ENCODE measurements at places on chromosomes 5 and 9. TPM values are rescaled to one million over a fixed set of nuclear protein-coding genes. Genes with fewer than 3 reads are reported as not detected.

Gene PCDHGB6
- polyA plus RNA-seq: 6.8 TPM

Gene CDO1
- 24.5 TPM for polyA plus RNA-seq

Gene PCDHB8
- 3.1 TPM for polyA plus RNA-seq

Gene PCDHB9
- polyA plus RNA-seq: 3.4 TPM

Gene TMOD1
- 1.4 TPM for polyA plus RNA-seq

Gene FAM221B
- polyA plus RNA-seq: 0.12 TPM

Gene MEGF9
- polyA plus RNA-seq: 17.9 TPM

Gene CPEB4
- 32.6 TPM for polyA plus RNA-seq

Gene PCDHAC2
- 0.71 TPM for polyA plus RNA-seq

Gene RNF145
- 98.8 TPM for polyA plus RNA-seq

Gene FYB1
- 4.8 TPM for polyA plus RNA-seq

Gene SLC6A7
- polyA plus RNA-seq: 0.17 TPM

Gene ECM2
- polyA plus RNA-seq: 10.5 TPM

Gene ZDHHC11B
- polyA plus RNA-seq: 9.2 TPM

Gene PCDHGB3
- 2.5 TPM for polyA plus RNA-seq

Gene LHX2
- 0.21 TPM for polyA plus RNA-seq

Gene WWC1
- 99.8 TPM for polyA plus RNA-seq

Gene GFPT2
- 3.8 TPM for polyA plus RNA-seq

DNA sequence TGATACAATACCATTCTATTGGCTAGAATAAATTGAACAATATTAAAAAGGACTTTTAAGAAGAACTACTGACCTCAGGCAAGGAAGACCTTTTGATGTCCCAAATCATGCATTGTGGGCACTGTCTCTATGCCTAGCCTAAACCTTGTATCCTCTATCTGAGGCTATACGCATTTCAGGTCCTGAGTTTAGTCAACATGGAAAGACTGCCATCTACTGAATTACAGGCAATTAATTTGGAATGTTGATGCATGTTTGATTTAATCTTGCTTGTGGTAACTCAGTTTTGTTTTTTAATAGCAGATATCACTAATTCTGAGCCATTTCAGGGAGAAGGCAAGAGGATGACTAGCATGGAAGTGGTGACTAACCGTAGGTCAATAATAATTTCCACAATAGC is 585.3 kb upstream of the CCNG1 start:
- DNase-seq: no peak

DNA sequence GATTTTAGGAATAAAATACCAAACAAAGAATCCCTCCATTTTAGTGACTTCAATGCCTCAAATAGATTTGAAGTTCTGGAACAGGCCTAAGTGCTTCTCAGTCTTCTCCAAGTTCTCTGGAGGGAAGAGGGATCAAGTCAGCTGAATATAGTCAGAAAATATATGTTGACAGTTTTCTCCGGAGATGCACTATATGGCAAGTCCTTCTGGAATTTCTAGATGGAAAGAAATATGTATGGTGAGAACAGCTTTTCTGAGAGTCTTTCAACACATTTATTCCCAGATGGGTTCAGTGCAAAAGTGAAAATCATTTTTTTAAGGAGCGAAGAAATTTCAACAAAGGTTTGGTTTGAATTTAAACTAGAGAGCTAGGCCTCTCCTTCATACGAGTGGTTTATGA is 317.4 kb upstream of the SLC30A5 start:
- DNase-seq: no peak

GRCh38 chr5:137328463-137328862 is 170.7 kb downstream of the SPOCK1 start:
- no peak for DNase-seq

DNA sequence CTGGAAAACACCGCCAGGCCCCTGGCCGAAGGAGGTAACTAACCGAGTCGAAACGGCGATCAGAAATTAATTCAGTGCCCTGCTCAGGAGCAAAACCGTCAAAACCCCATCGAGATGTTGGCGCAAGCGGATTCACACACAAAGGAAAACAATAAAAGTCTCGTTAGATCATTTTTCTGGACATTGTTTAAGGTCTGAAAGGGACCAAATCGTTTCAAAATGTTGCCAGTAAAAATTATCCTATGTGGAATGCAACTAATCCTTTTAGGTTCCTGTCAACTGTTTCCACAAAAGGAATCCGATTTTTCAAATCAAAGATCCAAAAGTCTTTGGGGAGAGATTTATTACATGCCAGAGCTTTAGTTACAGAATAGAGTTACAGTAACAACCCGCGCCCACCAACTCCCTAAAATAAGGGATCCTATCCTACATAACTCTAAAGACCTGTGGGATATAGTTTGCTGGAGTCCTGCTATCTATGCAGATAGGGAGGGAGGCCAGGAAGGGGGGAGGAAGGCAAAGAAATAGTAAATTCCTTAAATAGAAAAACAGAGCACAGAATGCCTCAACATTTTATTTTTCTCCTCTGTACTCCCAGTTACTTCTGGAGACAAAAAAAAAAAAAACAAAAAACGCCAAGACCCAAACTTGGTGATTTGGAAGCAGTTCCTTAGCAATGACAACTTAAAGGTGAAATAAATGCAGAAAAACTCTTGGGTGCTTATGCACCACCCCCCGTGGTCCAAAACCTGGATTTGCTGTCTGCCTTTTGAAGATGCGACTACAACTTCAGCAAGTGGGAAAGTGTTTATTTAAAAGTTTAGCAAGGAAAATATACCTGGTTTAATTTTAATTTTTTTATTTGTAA is 10.6 kb downstream of the FOXD1 start:
- DNase-seq: peak; percentile 70

- no peak for DNase-seq
Observed at GRCh38 chr9:100397529-100398266, 29.2 kb upstream of the MSANTD3 start.

GRCh38 chr9:38276771-38277439 is 115.6 kb upstream of the ALDH1B1 start:
- no peak for DNase-seq

DNA sequence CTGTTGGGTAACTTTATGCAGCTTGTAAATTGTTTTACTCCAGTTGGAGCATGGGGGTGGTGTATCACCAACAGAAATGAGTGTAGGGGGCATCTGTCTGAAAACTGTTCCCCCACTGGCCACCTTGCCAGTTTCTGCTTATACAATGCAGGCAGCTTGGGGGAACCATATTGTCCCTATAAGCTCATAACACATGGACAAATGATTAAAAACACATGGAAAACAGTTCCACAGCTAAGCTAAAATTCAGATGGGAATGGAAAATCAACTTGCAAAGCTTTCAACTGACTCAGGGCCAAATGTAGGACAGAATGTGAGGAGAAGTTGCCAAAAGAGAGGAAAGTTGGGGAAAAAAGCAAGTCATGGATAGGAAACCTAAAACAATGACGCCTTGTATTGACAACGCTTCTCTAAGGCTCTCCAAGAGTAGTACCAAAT is 7.9 kb upstream of the CER1 start:
- DNase-seq: no peak

DNA sequence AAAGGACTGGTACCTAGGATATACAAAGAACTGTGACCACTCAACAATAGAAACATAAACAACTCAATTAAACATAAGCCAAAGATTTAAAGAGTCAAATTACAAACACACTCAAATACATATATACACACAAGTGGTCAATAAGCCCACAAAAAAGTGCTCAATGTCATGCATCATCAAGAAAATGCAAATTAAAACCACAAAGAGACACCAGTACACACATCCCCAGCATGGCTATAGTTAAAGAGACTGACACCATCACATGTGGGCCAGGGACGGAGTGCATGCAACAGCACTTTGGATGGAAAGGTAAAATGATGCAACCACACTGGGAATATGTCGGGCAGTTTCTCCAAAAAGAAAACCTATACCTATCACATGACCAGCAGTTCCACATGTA is 89.7 kb downstream of the CAAP1 start:
- DNase-seq: no peak

GRCh38 chr5:146667633-146668272 is 151.8 kb upstream of the GPR151 start:
- DNase-seq: no peak

DNA sequence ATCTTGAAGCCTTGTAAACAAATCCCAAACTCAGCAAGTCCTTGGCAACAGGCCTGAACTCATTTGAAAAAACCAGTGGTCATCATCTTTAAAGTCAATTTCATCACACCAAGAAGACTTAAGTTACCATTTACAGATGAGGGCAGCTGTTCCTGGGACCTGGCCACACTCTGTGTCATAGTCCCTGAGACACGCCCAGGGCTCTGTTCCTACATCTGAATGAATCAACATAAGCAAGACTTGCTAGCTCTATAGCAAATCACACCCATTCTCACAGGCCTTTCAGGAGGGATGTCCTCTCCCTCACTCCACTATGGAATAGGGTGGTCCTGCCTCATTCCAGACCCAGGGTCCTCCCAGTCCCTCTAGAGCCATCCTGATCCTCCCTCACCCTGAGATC is 142.8 kb downstream of the NSG2 start:
- no peak for DNase-seq

GRCh38 chr9:77092536-77092935 is 73.1 kb downstream of the FOXB2 start:
- peak; percentile 23 for DNase-seq

DNA sequence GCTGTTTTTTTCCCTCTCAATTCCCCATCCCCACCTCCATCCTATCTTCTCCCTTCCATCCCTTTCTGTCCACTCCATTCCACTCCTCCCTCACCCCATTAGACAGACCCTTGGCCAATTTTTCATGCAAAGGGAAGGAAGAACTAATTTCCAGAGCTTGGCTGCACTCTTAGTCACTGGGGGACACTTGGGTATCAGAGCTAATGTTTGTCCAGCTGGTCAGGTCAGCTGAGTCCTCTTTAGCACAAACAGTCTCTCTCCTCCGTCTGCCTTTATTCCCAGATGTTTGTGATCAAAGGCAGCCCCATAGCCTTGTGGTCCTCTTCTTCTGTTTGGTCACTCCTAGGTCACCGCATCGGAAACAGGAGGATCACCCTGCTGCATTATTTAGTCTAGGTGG is 148.5 kb downstream of the NMUR2 start:
- no peak for DNase-seq

DNA sequence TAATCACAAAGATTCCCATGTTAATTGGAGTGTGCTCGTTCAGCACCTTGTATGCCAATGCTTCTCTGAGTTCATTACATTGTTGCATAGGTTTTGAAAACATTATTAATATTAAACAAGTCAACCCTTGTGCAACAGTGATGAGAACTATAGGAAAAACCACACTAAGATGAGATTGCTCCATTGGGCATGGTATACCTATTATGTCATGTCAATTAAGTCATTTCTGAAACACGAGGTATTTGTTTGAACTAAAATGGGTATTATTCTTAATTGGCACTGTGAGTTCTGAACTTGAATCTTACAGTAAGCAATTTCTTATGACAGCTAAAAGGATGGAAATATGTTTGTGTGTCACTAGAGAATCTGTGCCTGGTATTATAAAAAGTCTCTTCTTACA is 447.7 kb downstream of the EFNA5 start:
- no peak for DNase-seq

DNA sequence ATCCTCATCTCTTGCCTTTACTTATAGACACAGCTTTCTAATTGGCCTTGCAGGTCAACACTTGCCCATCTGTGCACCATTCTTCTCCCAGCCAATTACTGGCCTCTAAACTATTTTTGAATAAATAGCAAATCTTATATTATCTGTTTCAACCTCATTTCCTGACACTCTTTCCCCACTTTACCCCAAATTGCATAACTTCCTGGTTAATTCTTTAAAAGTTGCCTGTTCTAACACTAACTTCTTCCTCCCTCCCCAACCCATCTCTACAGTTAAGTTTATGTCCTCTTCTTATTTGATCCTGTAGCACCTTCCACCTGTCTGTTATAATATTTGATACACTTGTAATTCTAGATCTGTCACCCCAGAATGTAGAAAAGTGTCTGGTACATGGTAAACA is 372.1 kb downstream of the PDE4D start:
- no peak for DNase-seq

DNA sequence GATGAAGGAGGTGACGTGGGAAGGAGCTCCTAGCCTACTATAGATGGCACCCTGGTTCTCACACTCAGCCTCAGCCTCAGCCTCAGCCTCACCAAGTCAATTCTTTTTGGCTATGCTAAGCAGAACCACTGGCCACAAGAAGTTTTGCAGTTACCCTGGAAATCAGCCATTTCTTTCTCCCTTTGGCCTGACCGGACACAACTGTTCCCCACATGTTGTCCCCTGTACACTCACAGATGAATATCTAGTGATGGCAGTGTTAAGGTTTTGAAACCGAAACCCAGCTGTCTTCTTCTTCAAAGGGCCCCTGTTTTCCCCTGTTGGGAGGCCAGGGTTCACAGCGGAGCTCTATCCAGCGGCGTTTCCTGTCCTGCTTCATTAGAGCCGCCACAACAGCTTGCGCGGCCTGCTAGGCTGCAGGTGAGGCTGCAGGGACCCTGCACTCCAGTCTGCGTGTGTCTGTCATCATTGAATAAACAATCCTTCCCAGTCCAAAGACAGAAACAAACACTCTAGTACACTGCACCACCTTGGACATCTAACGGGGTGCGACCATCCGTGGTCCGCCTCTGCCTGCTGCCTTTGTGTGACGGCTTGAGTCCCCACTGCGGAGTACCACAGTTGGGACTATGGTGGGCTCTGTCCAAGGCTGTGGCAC is 250.5 kb downstream of the DENND1A start:
- no peak for DNase-seq

GRCh38 chr9:120212153-120212852 is 367.7 kb downstream of the CDK5RAP2 start:
- DNase-seq: no peak

- DNase-seq: no peak
Observed at GRCh38 chr9:447230-448025, 232.8 kb downstream of the DOCK8 start.

- DNase-seq: no peak
Observed at GRCh38 chr9:126838895-126839294, 21.5 kb upstream of the ZBTB34 start.

DNA sequence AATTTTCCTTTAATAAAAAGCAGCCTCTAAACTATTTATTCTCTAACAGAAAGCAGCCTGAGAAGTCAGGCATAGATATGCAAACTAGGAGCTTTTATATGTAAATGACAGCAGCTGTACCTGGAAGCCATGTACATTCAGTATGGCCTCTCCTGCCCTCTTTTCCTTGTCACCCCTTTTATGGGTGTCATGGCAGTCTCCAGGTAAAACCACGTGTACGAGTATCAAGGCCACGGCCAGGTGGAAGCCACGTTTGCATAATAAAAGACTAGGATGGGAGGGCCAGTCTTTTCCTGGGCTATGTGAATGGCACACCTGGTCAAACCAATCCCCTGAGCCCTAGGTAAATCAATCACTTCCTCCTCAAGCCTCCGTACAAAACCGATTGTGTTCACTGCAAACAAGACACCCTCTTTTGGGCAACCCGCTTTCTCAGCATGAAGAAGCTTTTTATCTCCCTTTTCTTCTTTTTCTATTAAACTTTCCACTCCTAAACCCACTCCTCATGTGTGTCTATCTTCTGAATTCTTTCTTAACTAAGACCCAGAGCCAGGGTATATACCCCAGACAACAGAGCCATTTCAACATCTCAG is 419.5 kb upstream of the CTNND2 start:
- DNase-seq: no peak

Measured in renal pelvis (tissue), 12 donors.